ENCODE measurements at places on chromosomes 7 and 10. TPM values are rescaled to one million over a fixed set of nuclear protein-coding genes. Genes with fewer than 3 reads are reported as not detected.

GRCh38 chr10:82668221-82668895 lies 793.4 kb downstream of the NRG3 start:
- DNase-seq, result no peak

- DNase-seq, result no peak
Measured at GRCh38 chr10:79928028-79928583, 20.8 kb downstream of the SFTPD start.

GRCh38 chr10:62010366-62010765 lies 108.9 kb downstream of the ARID5B start:
- DNase-seq, result no peak

- no peak for DNase-seq
Measured at GRCh38 chr10:84822931-84823630, 494.7 kb downstream of the CCSER2 start.

- DNase-seq, result no peak
Measured at GRCh38 chr10:74113546-74113945, 37.1 kb downstream of the AP3M1 start.

SEPTIN7 gene
- 37.2 TPM for total RNA-seq

DNA sequence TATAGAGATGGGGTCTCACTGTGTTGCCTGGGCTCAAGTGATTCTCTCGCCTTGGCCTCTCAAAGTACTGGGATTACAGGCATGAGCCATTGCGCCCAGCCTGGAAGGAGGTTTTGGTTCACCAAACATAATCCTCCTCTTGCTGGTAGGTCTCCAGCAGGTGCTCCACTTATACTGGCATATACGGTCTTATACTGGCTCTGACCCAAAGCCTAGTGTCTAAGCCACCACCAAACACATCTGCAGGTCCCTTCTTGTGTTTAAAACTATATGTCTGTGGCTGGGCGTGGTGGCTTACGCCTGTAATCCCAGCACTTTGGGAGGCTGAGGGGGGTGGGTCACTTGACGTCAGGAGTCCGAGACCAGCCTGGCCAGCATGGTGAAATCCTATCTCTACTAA lies 5.4 kb downstream of the MBLAC1 start:
- no peak for DNase-seq

MNX1 gene
- not detected for total RNA-seq

RFC2 gene
- 11.3 TPM for total RNA-seq

BLNK gene
- total RNA-seq, result 9.3 TPM

DNA sequence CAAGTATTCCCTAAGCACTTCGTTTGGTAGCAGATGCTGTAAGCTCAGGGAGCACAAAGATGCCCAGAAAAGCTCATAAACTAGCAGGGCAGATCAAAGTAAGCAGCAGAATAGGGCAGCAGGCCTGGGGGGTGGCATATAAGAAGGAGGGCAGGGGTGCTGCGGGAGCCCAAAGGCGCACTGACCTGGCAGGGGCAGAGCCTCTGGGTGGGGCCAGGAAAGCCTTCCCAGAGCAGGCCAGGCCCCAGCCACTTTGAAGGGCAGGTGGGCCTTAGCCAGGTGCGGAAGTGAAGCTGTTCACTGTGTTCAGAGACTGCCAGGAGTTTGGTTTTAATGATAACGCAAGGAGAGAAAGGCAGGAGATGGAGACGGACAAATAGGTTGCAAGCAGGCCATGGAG lies 3.9 kb downstream of the GDF10 start:
- no peak for DNase-seq

DNA sequence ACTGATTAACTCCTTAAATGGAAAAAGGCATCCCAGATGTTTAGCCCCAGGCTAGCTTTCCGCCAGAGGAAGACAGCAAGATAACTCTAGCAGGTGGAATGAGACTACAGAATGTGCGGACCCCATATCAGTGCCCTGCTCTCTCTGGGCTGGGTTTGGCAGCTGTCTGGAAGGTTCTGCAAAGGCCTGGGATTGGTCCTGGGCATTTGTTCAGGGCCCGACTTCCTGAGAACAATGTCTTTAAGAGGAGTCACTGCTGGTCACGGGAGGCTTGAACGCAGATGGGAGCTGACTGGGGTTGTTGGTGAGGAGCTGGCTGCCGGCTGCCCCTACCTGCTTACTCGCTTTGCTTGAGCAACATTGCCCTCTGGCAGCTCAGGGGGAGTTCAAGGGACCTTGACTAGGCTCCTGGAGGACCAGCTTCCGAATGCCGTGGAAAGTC lies 130.6 kb upstream of the BTBD16 start:
- DNase-seq, result no peak

- DNase-seq, result no peak
Measured at GRCh38 chr10:121033366-121033765, 182.2 kb downstream of the WDR11 start.

DNA sequence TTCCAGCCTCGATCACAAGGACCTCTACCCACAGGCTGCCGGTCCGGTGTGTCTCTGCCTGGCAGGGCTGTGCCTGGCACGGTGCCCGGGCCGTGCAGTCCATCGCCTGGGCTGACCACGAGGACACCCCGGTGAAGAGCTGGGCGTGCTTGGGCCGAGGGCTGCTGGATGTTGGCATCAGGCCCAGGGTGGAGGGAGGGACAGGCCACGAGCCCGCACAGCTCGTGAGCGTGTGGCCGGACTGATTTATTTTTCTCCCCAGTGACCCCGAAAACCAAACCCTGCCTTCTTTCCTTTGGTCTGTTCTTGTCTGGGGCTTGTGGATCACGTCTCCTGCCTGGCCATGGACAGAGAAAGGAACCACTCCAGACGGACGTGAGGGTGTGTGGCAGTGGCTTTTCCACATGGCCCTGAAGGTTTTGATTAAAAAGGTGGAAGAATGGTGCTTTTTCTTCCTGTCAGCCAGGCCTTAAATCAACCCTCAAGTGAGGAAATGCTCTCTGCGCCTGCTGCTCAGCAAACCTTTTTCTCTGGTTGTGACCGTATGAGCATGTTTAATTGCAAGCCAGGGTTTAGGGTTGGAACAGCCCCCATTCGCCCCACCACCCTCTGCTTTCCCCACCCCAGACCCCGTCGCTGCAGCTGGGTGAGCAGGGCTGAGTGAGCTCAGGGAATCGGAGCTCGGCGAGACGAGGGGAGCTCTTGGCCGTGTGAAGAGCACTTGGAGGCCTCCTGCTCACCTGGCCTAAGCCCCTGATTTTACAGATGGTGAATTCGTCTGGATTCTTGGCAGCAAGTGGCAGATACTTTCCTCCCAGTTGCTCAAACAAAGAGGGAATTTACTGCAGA lies 130.1 kb downstream of the RGS10 start:
- DNase-seq, result peak; percentile 66

ANKRD7 gene
- not detected for total RNA-seq

- DNase-seq, result no peak
Measured at GRCh38 chr10:89813546-89813945, 112.2 kb downstream of the KIF20B start.

SEMA3A gene
- 0.58 TPM for total RNA-seq

DNA sequence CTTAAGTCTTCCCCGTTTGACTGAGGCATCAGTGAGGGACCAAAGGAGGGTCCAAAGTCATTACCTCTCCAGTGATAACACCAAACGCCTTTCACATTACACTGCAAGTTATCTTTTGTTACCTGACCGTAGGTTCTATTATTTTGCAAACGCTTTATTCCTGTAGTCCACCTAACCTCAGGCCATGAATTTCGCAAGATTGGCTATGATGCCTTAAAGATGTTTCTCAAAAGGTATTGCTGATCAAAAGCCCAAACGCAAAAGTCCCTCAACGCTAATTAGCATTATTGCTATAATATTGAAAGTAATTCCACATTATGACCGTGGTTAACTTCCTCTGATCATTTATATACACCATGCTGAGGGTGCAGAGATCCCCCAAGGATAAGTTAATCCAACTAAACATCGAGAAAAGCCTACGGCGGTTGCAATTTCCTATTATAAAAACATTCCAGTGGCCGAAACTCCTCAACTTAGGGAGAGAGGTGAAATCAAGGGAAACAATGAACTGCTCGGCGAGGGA lies 649 bp downstream of the DNA2 start:
- DNase-seq, result no peak

- no peak for DNase-seq
Measured at GRCh38 chr10:58791137-58791536, 278.5 kb downstream of the BICC1 start.

- DNase-seq, result peak; percentile 52
Measured at GRCh38 chr7:52273685-52274610, 761.5 kb upstream of the POM121L12 start.

MSRB2 gene
- total RNA-seq, result 34.2 TPM

MYL7 gene
- not detected for total RNA-seq

CNPY1 gene
- not detected for total RNA-seq

PDGFA gene
- total RNA-seq, result 2.7 TPM

DNA sequence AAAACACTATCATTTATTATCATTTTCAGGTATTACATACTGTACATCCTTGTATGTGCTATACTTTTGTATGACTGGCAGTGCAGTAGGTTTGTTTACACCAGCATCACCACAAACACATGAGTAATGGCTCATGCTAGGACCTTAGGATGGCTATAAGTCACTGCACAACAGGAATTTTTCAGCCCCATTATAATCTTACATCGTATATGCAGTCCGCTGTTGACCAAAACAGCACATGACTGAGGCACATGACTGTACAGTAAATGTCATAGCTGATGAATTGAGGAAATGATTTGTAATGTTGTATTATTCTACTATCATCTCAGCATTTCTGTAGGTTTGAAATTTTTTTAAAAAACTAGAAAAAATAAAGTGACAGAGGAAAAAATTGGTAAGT lies 38.6 kb downstream of the BPGM start:
- no peak for DNase-seq

DNA sequence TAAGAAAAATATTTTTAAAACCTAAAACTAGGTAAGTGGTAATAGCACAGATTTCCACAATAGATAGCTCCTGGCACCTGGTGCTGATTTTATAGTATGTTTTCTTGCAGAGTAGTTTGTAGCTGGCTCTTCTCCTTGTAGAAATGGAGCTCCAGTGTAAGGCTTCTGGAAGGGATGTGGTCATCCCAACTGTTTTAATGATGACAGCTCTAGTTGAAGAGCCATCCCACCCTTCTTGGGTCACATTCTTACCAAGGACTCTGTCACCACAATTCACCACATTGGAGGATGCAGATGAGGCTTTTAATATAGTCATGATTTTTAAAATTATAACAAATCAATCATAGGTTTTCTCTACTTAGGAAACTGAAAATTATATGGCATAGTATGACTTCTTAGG lies 31.0 kb downstream of the TES start:
- no peak for DNase-seq

GRCh38 chr10:16792675-16793074 lies 24.5 kb downstream of the RSU1 start:
- DNase-seq, result no peak

DPY19L1 gene
- 17.8 TPM for total RNA-seq

GRCh38 chr10:5968681-5969453 lies 8.5 kb downstream of the IL15RA start:
- peak; percentile 69 for DNase-seq

DNA sequence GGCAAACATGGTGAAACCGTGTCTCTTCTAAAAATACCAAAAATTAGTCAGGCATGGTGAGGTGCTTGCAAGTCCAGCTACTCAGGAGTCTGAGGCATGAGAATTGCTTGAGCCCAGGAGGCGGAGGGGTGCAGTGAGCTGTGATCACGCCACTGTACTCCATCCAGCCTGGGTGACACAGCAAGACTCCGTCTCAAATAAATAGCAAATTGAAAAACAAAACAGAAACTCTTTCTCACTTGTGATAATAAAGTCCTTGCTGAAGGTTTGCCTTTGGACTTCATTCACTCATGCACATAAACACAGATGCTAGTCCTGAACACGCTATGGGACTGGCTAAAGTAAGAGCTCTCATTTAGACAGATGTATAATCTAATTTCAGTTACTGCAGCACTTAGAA lies 37.6 kb downstream of the ANK3 start:
- no peak for DNase-seq

DNA sequence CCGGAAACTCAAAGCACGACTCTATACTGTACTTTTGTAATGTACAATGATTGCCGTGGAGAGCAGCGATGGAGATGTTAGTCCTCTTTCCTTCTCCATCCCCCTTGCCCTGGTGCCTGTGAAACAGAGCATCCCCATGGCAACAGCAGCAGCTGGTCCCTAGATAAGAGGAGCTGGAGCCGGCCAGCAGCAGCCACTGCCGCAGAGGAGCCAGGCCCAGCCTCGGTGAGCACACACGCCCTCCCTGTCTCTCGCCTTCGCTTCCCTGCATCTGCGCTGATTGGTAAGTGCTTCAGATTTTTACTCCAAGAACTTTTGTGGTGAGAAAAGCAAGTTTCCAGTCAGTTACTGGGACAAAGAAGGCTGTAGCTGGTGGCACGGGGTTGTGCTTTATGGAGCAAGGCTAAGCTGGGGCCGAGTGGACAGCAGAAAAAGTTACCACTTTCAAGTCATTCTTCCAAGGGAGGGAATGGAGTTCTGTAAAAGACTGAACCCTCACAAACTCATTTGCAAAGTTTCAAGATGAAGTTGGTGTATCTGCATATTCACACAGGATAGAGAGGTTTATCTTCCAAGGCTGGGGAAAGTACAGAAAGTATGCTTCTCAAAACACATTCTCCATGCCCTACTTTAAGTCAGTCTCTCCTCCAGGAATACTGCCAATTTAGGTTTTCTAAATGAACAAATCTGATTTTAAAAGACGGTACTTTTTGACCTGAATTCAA lies at the start of gene PPP1R17:
Gene PPP1R17 (plus strand): TSS at position 192 of the 725 bp plus-strand sequence. CDS start 5,227 bp downstream, outside the sequence.
- no peak for DNase-seq

GRCh38 chr7:117458977-117459583 lies 20.7 kb upstream of the CFTR start:
- DNase-seq, result no peak

DNA sequence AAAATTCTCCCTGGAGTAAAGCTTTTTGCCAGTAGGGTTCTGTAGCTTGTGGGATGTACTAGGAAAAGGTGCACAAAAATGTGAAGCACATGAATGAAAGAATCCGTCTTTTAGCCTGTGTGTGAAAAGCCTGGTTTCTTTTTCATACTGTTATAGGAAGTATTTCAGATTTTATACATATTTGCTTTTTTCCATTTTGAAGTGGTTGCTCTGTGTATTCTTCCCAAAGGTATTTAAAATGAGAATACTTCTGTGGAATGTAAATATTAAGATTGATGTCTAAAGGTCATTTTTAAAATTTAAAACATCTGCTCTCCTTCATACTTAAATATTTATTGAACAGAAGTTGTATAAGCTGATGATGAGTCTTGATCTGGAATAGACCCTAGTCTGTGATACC lies 96.8 kb downstream of the CDK14 start:
- no peak for DNase-seq

GRCh38 chr10:124746992-124747391 lies 2.8 kb upstream of the FAM53B start:
- no peak for DNase-seq

All from left lobe of liver (tissue), 2 donors.